ENCODE measurements at places on chromosomes 5 and 9.

DNA sequence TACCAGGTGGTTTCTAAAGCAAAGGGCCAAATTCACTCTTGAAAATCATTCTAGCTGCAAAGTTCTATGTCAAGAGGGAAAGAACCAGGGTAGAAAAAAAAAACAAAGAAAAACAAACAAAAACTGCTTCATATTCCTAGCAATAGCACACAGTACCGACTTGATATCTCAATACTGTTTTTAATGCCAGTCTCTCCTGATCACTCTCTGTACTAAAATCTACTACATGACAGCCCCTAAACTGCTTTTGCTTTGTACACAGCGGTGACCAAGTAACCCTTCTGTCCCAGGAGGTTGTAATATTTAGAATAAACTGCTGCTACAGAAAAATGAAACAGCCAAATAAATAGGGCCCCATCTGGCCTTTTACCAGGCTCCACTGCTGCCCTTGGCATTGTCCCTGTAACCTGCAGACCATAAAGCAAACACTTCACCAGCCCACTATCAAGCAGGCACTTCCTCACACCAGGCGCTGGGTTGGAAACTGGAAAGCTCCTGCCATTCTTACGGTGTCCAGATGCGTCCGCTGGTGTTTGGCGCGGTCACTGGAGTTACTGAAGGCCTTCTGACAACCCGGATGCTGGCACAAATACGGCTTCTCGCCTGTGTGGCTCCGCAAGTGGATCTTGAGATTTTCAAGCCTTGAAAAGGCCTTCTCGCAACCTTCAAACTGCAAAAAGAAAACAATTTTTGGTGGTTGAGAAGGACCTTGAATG lies 363.2 kb downstream of the GLIS3 start:
- no peak for DNase-seq

DNA sequence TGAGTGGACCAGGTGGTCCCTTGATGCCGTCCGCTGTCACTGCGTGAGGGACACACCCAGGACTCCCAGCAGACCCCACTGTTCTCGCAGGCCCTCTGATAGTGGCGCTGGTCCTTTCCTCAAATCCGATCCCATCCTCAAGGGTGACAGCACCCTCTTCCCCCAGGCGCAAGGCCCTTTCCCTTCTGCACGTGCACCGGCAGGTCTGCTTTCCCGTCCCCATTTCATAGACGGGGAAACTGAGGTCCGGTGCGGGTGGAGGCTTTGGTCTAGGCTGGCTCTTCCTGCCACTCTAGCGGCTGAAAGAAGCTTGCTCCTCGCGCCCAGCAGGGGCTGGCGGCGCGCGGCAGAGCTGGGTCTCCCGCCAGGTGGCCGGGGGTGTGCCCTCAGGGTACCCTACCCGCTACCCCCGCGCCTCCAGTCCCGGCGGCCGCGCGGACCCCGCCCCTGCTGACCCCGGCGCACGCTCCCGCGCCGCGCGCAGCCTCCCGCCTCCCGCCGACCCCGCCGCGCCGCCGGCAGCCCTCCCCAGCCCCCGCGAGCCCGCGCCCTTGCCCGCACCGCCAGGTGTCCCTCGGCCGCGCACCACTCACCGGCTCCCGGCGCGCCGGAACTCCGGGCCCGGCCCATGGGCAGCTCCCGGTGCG lies 453 bp downstream of the RASGEF1C start:
- no peak for DNase-seq

GRCh38 chr5:111070272-111071134 lies 1.0 kb upstream of the TSLP start:
- DNase-seq, result peak; percentile 30

- no peak for DNase-seq
These were observed 23.7 kb upstream of the UGCG start for GRCh38 chr9:111872886-111873285.

DNA sequence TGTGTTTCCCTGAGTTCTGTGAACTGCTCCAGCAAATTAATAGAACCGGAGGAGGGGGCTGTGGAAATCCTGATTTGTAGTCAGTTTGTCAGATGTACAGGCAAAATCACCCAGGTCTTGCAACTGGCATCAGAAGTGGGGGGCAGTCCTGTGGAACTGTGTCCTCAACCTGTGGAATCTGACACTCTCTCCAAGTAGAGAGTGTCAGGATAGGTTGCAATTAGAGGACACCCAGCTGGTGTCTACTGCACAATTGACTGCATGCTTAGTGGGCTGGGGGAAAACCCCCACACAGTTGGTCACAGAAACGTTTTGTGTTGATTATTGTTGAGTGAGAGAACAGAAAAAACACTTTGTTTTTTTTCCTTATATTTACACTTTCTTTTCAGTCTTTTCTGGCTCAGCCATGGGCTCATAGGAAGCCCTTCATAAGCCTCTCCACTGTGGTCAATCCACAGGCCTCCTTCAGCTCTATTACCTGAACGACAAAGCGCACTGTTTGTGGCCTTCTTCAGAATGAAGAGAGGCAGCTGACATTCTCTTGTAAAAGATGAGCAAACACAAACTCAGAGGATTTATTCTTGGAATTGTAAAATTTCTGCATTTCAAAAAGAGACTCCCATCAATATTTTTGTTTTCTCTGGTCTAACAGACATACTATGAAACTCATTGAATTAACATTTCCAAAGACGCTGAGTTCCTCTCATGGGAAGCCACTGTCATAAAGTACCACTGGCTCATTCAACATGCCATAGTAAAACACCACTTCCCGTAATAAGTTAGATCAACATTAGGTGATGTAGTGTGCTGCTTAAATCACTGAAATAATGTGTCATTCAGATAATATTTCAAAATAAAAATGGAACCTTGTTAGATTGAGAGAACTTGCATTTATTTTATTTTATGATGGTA lies 348.9 kb upstream of the RFX3 start:
- DNase-seq, result no peak

DNA sequence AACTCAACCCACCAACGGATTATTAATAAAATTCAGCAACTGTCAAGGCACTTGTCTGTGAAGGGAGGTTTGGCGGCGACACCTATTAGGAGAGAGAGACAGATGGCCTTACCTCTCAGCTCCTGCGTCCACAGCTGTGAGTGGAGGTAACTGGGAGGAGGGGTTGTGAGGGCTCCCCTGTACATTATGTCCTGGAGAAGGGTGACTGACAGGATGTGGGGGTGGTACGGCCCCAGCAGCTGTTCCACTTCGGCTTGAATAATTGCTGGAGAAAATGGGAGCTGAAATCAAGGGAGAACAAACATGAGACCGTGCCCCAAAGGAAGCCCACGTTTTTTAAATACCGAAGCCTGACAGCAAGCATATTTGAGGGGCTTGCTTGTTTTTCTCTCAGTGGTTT lies 353.5 kb upstream of the RFX3 start:
- no peak for DNase-seq

- no peak for DNase-seq
These were observed 182.0 kb upstream of the IER5L start for GRCh38 chr9:129359916-129360536.

GRCh38 chr9:135252980-135253304 lies 165.5 kb downstream of the OLFM1 start:
- DNase-seq, result no peak

DNA sequence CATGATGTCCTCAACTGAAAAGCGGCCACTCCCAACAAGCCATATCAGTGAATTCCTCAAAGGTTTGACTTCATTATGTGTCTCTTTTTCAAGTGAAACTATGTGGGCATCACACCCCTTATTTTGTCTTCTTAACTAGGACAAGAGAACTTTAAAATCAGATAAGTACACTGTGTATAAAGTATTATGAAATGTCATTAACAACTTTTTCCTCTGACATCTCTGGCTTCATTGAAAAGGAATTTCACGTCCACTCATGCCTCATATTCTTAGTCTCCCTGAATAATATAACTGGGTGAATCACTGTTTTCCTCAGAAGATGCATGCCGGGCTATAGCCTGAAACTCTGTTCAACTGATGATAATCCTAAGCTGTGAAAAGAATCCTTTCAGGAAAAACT lies 415.8 kb downstream of the ACTL7B start:
- peak; percentile 74 for DNase-seq

GRCh38 chr5:159002171-159002570 lies 97.5 kb downstream of the EBF1 start:
- DNase-seq, result no peak

GRCh38 chr5:156482818-156483217 lies 155.9 kb downstream of the SGCD start:
- no peak for DNase-seq

DNA sequence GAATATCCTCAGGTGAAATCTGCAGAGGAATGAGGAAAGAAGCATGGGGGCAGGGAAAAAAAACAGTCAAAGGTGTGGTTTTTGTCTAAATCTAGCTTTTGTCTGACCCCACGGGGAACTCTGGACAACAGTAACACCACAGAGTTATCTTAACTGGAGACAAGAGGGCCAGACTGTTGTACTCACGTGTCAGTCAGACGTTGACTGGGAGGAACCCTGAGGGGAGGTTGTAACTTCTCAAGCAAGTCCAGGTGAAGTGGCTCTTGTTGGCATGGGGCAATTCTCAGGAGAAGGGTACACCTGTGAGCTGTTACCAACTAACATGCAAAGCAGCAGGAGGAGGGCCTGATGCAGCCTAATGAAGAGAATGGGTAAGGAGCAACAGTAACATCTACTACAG lies 44.1 kb upstream of the SHISAL2B start:
- DNase-seq, result no peak

- DNase-seq, result peak; percentile 53
These were observed 167.3 kb downstream of the MUSK start for GRCh38 chr9:110835859-110836271.

GRCh38 chr9:98971915-98972223 lies 28.2 kb downstream of the COL15A1 start:
- DNase-seq, result no peak

GRCh38 chr9:88531920-88532698 lies 2.9 kb upstream of the NXNL2 start:
- peak; percentile 14 for DNase-seq

GRCh38 chr9:127229691-127230417 lies 34.7 kb upstream of the GARNL3 start:
- no peak for DNase-seq

DNA sequence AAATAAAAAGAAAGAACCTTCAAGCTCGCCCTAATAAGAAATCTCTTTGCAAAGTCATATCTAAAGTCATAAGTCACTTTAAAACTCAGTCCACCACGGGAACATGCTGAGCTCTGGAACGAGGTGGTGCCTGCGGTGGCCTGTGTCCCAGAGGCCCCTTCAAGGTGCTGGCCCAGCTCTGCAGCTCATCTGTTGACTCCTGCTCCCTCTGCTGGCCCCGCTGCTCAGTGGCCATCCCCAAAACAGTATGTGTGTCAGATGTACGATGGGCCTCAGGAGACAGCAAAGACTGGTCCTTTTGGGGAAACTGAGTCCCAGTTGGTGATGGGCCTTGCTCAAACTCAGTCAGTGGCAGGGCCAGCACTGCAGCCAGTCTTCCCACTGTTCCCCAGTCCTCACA lies 22.8 kb upstream of the FOXB2 start:
- DNase-seq, result peak; percentile 61

GRCh38 chr5:80976985-80977384 lies 16.8 kb downstream of the RASGRF2 start:
- DNase-seq, result no peak

DNA sequence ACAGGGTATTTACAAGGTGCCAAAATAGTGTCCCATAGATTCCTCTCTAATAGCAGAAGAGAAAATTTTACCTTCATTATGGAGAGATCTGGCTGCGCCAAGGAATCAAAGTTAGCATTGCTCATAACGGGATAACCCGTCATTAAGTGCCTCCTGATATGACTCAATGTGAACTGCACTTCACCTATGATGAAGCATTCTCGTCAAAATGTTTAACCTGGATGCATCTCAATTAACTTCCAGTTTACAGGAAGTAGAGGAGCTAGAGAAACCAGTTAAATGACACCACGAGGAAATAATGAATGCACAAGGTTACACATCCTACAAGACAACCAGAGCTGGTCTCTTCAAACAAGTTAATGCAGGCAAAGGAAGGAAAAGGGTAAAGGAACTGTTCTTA lies 17.2 kb downstream of the FBXW11 start:
- DNase-seq, result no peak

GRCh38 chr5:138096363-138096762 lies 12.5 kb downstream of the WNT8A start:
- no peak for DNase-seq

DNA sequence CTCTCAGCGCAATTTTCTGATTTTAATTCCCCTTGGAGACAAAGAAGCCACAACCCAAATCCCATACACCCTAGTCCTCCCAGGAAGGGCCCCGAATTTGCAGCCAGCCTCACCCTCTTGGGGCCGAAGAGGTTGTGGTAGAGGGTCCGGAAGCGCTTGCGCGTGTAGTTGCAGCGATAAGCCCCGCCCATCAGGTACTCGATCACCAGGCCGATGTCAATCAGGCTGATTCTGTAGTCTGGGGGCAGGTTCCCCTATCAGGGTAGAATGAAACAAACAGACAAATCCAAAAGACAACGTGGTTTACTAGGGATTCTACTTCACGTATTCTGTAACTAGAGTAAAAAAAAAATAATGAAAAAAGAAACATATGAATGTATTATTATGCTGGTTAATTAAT lies 210.6 kb upstream of the KLF9 start:
- no peak for DNase-seq

DNA sequence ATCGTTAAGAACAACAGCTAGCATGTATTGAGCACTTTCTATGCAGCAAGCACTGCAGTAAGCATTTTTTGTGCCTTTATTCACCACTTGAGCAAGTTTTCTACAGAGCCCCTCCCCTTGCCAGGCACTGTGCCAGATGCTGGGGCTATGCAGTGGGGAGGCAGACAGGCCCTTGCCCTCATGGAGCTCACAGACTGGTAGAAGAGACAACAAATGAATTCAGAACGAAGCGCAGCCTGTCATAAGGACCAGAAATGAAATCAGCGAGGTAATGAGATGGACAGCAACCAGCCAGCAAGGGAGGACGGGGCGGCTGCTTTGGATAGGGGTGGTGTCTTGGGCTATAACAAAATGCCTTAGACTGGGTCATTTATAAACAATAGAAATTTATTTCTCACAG lies 68.8 kb downstream of the C9orf50 start:
- DNase-seq, result no peak

DNA sequence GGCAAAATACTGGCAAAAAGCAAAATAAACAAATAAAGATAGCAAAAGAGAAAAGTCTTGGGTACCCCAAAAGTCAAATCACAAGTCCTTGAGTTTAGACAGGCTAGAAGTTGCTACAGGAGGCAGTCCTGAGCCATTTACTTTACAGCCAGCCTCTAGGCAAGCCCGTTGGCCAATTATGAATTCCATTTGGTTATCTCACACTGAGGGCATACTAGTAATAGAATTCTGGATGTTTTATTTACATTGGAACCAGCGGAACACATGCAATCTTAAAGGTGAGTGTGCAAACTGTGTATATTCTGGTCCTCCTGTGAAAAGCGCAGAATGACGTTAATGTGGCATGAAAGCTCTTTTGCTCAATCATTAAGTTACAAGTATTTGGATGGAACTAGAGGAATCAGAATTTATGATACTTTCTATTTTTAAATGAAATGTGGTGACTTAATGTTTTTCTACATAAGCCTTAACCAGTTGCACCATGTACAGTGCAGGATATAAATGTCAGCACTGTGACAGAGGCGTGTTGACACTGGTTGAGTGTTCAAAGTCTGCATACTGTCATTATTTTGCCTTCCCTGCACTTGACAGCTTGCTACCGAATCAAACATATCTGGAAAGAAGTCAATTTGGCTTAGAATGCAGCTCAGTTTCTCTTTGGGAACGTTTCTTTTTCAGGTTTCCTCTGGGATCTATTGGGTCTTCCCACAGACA lies 7.9 kb downstream of the GDNF start:
- no peak for DNase-seq
